ENCODE measurements at places on chromosomes 6 and 20.

GRCh38 chr20:31693987-31694661, 28.5 kb downstream of the BCL2L1 start:
- no peak for DNase-seq

GRCh38 chr6:127776320-127776719, 124.5 kb downstream of the THEMIS start:
- DNase-seq: no peak

GRCh38 chr6:18323935-18324705, 59.8 kb upstream of the DEK start:
- no peak for DNase-seq

DNA sequence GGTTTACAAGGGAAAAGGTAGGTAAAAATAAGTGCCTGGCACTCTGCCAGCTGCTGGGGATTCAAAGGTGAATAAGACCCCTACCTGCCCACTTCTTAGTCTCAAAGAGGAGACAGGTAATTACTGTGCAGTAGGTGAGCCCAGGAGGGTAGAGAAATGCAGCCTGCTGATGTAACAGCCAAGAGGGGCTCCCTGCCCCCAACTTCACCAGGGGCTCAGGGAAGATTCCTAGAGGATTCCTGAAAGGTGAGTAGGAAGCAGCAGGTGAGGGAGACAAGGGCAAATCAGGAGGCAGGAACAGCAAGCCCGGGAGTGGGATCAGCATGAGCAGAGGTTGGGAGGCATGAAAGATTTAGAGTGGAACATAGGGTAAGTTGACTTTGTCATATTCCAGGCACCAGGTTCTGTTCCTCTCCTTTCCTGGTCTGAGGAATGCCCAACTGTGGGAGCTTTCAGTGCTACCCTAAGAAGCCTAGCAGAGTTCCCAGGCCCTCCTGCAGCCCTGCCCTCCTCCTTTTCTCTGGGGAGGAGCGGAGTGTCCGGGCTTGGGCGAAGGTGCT, 258.1 kb downstream of the LRFN2 start:
- no peak for DNase-seq

DNA sequence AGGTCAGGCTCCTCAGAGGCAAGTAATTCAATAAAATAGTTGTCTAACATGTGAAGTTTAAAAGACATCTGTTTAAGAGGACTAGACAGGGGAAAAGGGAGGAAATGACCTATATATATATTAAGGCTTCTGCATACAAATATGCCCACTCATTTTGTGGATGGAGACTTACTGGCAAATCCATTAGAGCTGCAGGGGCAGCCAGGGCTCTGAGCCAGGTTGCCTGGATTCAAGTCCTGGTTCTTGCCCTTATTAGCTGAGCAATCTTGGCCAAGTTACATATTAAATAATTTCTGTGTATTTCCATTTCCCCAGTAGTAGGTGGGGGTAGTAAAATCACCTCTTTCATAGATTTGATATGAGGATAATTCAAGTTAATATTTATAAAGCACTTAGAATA, 287.0 kb upstream of the RIMS1 start:
- DNase-seq: no peak

DNA sequence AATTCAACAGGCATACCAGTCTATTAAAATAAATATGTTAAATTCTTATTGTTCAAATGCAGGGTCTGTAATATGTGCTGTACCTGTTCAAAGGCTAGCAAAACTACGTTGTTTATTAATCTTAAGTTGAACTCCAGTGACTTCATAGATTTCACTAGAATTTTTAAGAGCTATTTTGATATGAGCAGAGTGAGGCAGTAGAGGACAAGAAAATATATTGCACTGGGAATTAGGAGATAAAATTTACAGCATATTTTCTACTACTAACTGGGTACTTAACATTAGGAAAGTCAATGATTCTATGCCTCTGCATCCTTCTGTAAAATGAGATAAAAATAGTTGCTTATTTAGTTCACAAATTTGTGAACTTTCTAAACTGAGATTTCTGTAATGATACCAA, 162.2 kb upstream of the BMP5 start:
- DNase-seq: no peak

- no peak for DNase-seq
These were observed 308.9 kb upstream of the JAG1 start for GRCh38 chr20:10982692-10983091.

DNA sequence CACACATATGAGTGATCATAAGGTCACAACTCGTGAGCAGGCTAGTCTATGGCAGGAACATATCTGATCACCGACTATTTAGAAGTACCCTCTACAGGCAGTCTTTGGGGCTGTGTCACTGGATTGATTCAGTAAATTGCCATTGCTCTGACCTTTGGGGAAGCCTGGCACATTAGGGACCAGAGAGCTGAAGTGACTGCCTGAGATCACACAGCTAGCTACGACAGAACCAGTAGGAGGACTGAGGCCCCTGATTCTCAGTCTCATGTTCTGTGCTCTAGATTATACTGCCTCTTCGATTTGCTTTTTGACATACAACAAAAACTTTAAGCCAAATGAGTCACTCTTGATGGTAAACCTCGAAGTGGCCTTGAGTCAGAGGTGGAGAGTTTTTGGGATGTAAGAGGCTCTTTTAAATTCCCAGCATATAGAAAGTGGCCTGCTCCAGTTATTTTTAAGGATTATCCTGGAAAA, 247.5 kb upstream of the SUPT3H start:
- DNase-seq: no peak

DNA sequence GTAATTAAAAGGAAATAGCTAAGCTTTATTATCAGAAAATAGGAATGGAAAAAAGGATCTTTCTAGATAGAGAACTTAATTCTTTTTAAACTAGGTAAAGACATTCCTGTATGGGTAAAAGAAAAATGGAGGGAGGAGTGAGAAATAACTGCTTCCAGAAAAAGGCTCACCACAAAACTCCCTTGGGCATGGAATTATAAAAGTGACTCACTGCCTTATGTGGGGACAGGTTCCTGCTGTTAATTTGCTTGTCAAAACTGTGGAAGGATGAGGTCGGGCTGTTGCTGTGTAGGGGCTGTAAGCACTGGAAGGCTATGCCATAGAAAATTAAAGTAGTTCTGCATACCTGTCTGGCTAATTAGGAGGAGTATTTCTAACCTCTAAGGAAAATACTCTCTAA, 158.7 kb downstream of the UBE3D start:
- no peak for DNase-seq

DNA sequence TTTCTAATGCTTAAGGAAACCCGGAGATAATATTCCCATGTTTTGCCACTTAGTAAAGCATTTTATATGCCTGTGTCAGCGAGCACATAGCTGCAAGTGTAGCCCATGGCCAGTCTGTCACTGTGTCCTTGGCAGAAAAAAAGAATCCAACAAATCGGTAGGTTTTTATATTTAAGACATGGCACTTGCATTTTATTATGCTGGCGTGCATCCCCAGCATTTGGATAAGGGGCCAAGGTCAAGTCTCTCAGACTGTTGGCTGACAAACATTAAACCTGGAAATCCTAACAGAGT, 1.2 kb upstream of the ZNF184 start:
- no peak for DNase-seq

DNA sequence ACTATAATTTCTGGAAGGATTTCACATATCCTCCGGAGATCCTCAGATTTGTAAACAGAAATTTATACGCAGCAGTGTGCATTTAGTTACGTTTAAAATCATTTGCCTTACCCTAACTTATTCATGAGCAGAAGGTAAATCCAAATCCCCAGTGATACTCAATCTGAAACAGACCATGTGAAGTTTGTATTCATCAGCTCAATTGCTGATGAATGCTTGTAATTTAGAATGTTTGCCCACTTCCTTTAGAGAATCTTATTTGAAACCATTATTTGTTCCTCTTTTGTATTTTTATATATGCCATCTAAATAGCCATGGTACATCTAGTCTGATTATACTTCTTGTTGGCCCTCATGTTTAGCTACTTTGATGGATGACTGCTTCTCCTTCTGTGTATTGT, 15.4 kb downstream of the TAAR1 start:
- no peak for DNase-seq

- DNase-seq: no peak
These were observed 35.8 kb upstream of the PDE10A start for GRCh38 chr6:165698868-165699267.

DNA sequence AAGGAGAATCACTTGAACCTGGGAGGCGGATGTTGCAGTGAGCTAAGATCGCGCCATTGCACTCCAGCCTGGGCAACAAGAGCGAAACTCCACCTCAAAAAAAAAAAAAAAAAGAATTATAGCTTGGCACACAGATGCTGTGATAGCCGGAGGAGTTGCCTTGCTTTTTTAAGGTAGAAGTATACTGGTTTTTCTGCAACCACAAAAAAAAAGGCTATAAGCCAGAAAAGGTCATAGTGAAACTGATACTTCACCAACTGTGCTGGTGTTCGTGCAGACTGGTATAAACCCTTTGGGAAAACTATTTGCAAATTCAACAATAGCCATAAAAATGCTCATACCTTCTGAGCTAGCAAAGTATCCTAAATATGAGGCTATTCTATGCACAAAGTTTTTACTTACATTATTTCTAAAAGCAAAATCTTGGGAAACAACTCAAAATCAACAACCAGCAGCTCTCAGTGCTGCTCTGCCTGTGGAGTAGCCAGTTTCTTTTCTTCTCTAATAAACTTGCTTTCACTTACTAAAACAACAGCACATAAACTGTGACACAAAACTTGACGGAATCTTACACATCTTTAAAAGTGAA, 44.0 kb downstream of the B4GALT5 start:
- DNase-seq: no peak

DNA sequence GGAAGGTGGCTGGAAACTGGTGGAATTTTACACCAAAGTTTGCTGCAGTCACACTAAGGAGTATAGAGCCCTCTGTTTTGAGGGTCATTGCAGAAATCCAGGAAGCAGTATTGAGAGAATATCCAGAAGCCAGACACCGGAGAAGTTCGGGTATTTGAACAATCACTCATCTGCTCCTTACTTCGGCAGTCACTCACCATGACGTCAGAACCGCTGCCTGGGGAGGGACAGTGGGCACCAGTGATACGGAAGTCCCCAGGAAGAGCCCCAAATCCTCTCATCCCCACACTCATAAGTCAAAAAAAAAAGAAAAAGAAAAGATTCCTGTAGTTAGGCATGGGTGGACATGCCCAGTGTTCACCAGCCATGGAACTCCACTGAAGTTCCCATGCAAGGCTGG, 4.0 kb downstream of the LY6G5C start:
- DNase-seq: no peak

GRCh38 chr6:168167431-168168315, 88.7 kb upstream of the FRMD1 start:
- DNase-seq: no peak

DNA sequence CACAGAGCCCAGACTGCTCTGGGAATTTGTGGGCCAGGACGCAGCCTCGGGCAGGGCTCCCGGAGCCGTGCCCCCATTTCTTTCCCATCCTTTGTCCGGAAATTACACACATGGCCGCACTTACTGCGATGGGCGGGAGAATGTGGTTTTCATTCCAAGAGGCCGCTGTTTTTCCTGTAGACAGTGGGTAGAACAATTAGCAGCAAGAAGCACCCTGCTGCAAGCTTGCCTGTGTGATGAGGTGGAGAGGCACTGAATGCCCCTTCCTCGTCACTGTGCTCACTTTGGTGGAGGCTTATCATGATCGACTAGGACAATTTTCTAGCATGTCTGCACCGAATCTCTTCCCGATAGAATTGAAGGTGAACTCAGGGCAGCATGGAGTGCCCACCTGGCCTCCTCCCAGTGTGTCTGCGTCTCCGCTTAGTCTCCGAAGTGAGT, 102.8 kb downstream of the DACT2 start:
- no peak for DNase-seq

GRCh38 chr20:59937150-59937549, 3.0 kb downstream of the PPP1R3D start:
- no peak for DNase-seq

- no peak for DNase-seq
These were observed 27.2 kb downstream of the ARID1B start for GRCh38 chr6:156804402-156804801.

GRCh38 chr20:59825563-59825920, 107.9 kb downstream of the SYCP2 start:
- no peak for DNase-seq

GRCh38 chr20:11018668-11019170, 344.9 kb upstream of the JAG1 start:
- no peak for DNase-seq

DNA sequence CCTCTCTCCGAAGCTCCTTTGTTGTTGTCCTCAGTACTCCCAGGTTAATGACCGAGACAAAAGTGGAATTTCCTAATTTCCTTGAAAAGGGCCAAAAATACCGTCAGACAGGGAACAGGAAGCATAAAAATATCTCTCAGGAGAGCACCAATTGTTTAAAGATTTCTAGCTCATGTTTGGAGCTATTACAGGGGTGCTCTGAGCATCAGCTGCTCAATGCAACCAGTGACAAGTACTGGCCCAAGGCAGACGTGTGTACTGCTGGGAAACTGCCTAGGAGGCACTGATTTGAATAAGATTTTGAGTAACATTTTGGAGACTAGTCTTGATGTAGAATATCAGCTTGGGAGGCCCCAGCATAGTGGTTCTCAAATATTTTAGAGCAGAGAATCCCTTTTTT, 17.3 kb downstream of the LAMA4 start:
- DNase-seq: no peak

DNA sequence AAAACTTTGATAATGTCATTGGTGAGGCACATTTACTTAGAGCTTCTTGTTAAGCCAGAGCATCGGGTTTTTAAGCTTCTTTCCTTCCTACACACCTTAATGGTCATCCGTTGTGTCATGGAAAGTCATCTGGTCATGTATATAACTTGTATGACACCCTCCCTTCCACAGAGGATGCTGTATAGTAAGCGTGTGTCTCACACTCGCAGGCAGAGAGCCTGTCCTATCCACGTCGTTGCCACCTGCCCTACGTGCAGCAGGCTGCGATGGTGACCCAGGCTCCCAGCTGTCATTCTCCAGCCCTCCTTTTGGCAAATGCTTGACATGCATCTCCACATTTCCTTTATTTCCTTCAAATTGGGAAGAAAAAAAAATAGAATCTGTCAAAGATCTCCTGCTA, 85.6 kb downstream of the MYB start:
- no peak for DNase-seq

DNA sequence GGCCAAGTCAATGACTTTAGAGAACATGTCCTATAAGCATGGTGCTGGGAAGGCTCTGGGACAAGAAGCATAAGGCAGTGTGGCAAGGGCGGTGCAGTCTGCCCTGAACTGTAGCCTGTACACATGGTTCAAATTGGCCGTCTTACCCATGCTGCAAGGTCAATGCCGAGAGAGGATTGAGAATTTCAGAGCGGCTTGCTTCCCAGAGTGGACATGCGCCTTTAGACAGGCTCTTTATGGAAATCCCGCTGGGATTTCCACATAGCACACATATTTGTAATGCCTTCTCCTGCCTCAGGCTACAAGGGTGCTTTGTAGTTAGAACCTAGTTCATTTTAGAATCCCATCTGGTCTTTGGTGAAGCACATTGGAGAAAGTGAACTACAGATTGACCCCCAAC, 36.1 kb upstream of the CEP162 start:
- DNase-seq: no peak

- no peak for DNase-seq
These were observed 30.7 kb downstream of the ASIP start for GRCh38 chr20:34271956-34272355.
